ENCODE measurements at places on chromosomes 7 and 10.

- DNase-seq = peak; percentile 62
These were observed 507 bp downstream of the PDZD8 start for GRCh38 chr10:117374506-117375359.

DNA sequence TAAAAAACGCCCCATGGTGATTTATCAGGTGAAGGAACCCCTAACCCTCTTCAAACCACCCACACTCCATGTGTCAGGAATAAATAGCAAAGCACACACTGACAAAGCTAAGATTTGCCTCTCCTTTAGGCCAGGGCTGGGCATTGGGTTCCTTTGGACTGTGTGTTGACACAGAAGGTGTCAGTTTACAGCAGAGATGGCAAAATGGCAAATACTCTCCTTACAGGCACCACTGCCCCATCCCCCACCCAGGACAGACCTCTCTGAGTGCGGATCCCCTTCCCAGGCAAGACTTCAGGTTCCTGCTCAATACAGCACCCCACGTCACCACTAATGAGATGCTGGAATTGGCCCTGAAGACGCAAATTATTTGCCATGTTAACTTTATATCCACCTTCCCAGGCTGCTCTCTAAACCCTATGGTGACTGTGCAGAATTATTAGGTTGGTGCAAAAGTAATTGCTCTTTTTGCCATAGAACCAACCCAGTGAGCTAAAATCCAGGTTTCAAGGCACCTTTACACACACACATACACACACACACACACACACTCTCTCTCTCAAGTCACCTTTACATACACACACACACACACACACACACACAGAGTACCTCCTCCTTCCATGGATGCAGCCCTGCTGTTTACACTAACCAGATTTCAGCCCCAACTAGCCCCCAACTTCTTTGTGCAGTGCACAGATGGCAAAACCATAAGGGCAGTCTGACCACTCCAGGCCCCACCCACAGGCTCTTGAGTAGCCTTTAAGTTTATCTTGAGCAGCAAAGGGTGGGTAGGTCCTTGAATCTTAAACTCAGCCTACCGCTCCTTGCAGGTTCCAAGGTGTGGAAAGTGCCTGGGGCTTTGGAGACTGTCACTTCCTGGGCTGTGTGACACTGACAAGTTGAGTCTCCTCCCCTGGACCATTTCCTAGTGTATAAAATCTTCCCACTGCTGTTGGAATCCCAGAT is 4.0 kb upstream of the ZCCHC24 start:
- no peak for DNase-seq

DNA sequence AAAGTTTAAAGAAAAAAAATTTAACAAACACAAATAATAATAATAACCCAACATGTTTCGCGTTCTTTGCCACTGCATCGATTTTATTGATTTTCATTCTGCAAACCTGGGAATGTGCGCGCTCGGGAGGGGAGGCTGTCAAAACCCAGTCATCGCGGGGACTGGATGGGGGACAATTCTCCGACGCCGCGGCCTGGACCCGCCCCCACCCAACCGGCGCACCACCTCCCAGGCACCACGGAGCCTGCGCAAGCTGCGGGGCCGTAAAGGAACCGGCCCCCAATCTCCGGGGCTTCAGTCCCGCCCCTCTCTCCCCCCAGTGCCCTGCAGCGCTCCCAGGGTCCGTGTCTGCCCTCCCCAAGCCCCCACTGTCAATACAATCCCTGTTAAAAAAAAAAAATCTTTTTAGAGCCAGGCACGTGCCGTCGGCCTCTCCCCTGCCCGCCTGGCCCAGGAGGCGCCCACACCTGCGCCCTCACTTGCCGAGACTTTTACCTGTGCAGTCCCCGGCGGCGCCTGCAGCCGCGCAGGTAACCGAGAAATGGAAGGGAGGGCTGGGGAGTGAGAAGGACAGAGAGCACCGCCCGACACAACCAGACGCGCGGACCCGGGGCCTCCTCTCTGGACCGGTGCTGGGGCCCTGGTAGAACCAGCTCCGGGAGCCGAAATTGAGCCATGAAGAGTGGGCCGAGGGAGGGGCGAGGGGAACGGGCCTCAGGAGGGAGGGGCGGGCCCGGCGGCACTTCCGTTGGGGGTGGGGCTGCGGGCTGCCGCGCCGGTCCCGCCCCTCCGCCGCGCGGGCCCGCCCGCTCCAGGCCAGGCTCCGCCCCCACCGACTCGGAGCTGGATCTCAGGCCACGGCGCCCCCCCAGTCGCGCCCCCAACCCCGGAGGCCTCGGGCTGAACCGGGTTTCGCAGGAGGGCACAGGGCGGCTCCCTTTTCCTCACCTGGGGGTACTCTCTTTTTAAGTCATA is 7.6 kb upstream of the ZNF503 start:
- DNase-seq = peak; percentile 28

- no peak for DNase-seq
These were observed 24.3 kb upstream of the KCNIP2 start for GRCh38 chr10:101867931-101868330.

GRCh38 chr10:29827512-29827911 is 192.7 kb upstream of the SVIL start:
- no peak for DNase-seq

GRCh38 chr10:61000769-61001730 is 57.1 kb upstream of the RHOBTB1 start:
- peak; percentile 41 for DNase-seq

- DNase-seq = no peak
These were observed 45.0 kb downstream of the VOPP1 start for GRCh38 chr7:55527307-55527706.

DNA sequence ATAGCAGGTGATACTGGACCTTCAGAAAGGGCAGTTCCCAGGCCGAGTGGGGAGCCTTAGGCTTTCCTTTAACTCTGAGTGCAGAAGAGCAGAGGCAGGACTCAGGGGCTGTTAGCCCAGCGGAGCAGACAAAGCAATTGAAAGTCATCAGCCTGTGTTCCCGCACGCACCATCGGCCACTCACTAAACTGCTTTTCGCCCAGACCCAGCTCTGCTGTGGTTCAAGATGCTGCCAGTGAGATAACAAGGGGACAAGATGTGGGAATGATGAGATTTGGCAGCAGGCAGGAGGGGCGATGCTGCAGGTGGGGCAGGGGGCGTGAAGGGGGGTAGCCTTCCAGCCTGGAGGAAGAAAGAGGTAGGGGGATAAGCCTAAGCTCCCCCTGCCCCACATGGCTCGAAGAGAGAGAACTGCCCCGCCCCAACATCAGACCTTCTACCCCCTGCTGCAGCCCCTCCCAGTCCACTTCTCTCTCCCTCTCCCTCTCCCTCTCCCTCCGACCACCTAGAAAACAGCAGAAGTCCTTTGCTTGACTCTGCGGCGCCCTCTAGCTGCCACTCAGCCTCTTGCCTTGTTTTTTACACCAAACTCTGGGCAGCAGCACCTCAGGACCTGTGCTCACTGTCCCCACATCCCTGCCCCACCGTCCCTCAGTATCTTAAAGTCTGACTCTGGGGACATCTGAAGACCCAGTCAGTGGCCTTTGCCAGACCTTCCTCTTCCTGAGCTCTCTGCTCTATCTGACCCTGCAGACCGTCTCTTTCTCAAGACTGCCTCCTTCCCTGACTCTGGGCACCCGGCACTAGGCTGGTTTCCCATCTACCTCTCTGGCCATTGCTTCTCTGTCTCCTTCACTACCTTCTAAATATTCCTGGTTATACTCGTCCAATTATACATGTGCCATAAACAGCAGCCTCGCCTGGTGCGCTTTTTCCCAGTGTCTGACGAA is 110.5 kb downstream of the C10orf105 start:
- peak; percentile 57 for DNase-seq

DNA sequence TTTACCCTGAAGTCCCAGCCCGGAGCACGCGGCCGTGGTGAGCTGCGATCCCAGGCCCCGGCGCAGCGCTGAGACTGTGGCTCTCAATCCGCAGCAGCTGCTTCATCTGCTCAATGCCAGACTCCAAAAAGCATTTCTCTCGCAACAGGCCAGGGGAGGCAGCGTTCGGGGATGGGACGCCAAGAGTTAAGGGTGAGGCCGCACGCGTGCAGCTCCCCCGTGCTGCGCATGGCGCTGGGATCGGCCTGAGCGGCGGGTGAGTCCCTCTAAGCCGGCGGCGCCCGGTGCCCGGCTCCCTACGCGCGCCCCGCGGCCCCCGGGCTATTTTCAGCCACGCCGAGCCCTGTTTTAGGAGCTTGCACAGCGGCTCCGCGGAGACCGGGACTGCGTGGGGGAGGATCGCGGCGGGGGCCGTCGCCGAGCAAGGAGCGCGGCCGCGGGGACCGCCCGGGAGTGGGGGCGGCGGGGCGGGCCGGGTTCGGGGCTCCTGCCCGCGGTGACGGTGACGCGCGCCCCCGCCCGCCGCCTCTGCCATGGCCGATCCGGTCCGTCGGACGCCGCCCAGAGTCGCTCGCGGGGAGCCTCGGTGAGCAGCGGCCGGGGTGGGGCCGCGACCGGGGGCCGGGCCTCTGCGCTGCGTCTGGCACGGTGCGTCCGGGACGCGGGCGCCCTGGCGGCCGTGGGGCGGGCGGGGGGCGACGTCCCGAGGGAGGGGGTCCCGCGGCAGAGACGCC is 29.4 kb upstream of the JAKMIP3 start:
- no peak for DNase-seq

GRCh38 chr10:112526139-112526538 is 79.1 kb downstream of the VTI1A start:
- DNase-seq = no peak

GRCh38 chr7:86908948-86909347 is 150.5 kb downstream of the ELAPOR2 start:
- DNase-seq = no peak

DNA sequence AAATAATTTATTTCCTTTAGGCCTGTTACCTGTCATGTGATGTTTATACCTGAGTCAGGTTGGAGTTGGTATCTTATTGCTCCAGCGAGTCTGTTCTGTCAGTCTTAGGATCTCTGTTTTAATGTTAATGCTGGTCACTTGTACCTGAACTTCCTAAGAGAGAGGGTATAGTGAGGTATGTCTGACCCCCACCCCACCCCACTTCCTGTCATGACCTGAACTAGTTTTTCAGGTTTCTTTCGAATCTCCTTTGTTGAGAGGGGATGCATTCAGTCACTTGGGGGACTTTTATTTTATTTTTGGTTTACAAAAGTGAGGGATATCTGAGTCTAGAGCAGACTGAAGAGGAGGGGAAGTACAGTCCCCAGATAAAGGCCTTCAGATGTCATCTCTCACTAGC is 769.0 kb upstream of the COBL start:
- no peak for DNase-seq

DNA sequence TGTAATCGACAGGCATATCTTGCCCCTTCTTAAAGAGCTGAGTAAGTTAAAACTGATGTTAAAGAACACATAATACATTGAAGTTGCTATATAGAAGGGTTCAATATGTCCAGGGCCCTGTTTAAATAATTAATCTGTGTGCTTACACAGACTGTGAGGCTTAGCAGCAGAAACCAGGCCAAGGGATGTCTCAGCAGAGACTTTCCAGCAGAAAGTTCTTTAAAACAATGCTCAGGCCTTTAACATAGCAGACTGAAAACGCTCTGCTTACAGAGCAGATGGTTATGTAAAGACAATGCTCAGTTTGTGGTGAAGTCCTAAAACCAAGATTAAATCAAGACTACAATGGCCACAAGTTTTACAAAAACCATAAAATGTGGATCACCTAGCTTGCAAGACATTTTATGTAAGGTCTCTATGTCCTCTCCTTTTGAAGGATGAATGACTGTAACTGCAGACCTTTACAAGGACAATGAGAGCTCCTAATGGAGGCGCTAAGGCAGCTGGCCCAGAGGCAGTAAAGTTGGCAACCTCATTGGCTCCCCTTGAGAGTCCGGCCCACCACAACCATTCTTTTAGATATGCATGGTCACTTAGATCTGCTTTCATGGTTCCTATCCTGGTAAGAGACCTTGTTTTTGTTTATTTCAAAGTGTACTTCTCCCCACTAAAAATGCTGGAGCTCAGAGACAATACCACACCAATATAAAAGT is 56.3 kb downstream of the FZD1 start:
- no peak for DNase-seq

All from anterior cingulate cortex (tissue), 58 donors.